ENCODE measurements at places on chromosomes 12 and 14.

DNA sequence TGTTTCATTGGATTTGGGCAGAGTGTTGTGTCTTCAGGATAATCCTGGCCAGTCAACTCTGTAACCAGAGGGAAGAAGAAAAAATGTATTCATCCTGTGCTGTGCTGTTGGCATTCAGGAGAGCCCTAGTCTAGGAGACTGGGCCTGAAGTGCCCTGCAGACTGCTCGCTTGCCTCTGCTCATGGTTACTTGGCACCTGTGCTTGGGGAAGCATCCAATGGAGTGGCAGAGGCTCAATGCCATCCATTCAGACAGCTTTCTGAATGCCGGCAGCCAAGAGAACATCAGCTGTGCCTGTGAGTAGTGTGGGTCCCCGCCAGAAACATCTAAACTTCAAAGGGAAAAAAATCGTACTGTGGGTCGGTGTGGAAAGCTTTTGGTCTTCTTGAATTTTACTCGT lies 124.2 kb downstream of the SRGAP1 start:
- no peak for DNase-seq

- DNase-seq: no peak
These were observed 445.5 kb upstream of the FBXO33 start for GRCh38 chr14:39877577-39878190.

DNA sequence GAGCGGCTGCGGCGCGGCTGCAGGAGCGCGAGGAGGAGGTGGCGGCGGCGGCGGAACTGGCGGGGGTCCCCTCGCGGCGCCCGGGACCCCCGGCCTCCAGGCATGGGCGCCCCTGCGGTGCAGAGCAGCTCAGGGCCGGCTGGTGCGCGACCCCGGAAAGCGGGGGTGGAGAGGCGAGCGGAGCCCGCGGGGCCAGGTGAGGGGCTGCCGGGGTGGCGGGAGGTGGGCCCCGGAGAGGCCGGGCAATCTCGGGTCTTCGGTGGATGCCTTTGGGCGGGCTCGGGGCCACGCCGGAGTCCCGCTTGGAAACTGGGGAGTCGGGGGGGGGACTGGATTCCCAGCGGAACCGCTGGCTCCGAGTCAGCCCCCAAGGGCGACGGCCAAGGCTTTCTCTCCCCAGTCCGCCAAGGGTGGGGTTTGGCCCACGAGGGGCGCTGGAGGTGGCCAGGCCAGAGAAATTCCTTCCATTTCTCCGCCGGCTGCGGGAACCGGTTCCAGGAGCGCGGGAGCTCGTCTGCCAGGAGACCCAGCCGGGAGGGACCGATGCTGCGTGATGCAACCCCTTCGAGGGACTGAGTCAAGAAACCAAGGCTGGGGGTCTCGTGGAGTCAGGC lies 13.9 kb upstream of the NR4A1 start:
- DNase-seq: no peak

DNA sequence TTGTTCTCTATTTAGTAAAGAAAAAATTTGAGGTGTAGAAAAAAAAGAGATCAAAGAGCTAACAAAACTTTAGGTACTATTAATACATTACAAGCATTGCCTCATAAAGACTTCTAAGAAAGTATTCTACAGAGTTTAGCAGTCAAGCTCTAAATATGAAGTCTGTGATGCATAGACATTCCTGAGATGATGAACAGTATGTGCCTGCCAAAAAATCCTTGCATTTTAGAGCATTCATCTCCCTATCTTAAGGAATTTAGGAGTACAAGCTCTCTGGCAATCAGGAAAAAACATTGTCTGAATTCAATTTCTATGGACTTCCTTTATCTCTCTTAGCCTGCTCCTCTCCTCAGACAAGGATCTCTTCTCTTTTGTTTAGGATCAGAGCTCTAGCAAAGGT lies 202.6 kb upstream of the LRFN5 start:
- DNase-seq: no peak

GRCh38 chr12:1896964-1897363 lies 21.5 kb downstream of the CACNA2D4 start:
- no peak for DNase-seq

GRCh38 chr12:6752167-6752920 lies 597 bp downstream of the MLF2 start:
- DNase-seq: peak; percentile 71

DNA sequence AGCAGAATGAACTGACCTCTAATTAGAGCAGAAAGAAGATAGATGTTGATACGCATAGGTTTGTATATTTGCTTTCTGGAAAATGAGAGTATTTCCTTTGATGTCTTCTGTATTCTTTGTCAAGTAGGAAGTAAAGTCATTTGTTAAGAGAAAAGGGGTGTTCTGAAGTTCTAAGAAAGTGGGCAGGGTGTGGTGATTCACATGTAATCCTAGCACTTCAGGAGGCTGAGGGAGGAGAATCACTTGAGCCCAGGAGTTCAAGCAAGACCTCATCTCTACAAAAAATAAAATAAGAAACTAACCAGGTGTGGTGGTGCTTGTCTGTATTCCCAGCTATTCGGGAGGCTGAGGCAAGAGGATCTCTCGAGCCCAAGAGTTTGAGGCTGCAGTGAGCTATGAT lies 2.8 kb downstream of the RHNO1 start:
- DNase-seq: no peak

- no peak for DNase-seq
These were observed 10.2 kb downstream of the BICD1 start for GRCh38 chr12:32116897-32117296.

DNA sequence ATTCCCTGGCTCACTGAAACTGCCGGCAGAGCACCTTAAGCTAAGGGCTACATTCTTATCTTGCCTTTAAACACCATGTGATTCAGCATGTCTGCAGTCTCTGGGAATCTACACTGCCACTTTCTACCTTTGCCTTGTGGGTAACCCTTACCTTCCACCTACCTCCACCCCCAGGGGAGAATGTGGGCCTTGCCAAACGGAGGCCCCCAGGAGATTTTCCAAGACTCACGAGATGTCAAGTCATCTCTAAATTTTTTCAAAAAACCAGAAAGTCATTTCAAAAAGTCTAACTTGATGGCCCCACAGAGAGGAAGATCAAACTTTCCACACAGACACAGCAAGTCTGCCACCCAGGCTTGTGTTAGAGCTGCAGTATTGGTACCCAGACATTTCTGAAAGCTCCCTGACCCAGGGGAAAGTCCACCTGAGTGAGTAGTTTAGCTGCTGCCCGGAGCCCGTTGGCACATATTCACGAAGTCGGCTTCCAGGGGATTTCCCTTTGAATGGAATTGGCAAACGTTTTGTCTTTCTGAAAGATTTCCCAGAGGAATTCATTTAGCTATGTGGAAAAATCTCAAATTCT lies 4.7 kb upstream of the PSMA6 start:
- no peak for DNase-seq

GRCh38 chr12:67482751-67483661 lies 165.5 kb upstream of the DYRK2 start:
- no peak for DNase-seq

DNA sequence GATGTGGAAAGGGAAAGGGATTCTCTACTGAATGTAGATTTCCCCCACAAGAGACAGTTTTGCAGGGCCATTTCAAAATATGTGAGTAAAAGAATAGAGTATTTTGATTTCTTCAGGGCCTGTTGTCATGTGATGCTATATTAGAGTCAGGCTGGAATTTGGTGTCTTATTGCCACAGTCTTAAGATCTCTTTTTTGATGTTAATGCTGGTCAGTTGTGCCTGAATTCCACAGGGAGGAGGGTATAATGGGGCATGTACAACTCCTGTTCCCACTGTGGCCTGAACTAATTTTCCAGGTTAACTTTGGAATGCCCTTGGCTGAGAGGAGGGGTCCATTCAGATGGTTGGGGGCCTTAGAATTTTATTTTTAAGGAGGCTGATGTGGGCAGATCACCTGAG lies 111.0 kb upstream of the MAX start:
- no peak for DNase-seq

DNA sequence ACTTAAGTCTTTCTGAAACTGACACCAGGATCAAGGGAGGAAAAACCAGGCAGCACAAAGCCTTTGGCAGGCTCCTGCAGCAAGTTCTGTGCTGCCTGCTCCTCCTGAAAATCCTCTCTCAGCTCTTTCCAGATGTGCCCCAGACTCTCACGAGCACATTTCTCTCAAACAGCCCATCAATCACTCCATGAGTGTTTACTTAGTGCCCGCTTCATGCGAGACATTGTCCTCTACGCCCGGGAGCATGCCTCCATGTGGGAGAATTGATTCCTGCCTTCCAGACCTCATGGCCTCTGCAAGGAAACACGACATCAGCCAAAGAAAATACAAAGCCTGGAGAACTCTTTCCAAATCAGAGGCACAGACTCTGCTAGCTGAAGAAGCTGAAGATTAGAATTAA lies 46.5 kb upstream of the TSPAN11 start:
- no peak for DNase-seq

DNA sequence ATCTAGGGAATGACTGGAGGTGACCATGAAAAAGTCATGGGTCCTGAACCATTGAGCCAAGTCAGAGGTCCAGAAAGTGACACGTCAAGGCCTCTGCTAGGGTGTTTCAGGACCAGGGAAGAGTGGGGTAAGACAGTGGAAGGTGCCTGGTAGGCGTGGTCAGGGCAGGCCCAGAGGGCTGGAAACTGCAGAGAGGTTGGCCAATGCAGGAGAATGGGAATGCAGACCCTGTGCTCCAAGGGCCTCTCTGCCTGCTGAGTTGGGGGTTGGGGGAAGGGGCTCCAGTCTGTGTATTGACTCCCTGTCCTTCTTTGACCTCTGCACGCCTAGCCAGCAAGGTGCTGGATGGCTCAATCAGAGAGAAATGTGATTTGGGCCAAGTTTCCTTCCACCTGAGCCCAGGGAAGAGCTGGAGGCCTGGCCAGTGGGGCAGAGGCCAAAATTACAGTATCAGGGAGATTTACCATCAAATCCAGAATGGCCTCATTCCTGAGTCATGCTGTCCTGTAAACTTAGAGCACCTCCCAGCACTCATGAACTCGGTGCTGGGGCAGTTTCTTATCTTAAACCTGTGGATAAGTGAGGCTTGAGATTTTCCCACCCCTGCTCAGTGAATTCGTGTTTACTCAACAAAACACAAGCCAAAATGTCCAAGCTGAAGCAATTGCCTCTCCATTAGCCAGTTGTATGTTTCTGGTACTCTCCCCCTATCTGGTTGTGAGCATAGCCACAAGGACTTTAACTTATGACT lies 24.4 kb downstream of the IRF2BPL start:
- no peak for DNase-seq

DNA sequence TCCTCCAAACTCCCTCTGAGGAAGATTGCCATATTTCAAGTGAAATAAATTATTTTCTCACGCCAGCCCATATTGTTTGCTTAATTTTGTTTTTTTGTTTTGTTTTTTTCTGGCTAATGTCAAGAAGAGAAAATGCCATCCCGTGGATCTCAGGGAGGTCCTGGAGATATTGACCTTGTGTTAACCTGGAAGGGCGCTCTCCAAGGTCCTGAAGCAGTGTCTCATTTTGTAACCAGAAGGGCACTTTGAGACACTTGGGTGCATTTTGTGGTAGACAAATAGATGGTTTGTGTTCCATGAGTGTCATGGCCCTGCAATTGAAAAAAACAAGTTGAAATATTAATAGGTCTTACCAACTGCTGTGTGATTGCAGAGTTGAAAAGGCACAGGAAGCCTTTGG lies 268.9 kb downstream of the SUDS3 start:
- DNase-seq: no peak

DNA sequence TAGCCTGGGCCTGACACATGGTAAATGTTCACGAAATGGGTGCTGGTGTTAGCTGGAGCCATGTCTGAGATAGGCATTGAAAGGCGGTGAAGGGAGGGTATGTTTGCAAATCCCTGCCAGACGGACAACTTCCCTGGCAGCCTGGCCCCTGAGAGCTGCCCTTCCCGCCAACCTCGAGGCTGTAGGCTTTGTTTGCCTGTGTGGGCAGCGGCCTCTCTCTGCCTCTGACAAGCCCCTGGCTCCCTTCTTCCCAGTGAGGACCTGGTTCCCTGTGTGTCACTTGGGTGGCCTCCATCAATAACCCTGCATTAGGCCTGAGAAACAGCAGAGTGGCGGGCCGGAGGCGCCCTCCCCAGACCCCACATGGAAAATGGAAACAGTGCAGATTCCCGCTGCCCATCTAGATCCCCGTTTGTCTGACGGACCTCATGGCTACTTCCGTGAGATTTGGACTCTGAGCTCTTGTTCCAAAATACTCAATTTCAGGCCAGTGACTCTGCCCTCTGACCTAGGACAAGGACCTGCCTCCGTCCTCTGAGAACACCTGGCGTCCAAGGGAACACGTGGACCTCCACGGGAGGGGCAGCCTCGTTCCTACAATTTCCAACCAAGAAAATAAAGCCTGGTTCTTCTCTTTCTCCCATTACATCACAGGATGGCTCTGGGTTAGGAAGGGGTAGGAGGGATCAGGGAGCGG lies 325.5 kb downstream of the DPF3 start:
- no peak for DNase-seq
